ENCODE measurements at places on chromosomes 13 and 19.
A peak's percentile ranks its signal among the peaks of the same experiment; 100 is the strongest.

DNA sequence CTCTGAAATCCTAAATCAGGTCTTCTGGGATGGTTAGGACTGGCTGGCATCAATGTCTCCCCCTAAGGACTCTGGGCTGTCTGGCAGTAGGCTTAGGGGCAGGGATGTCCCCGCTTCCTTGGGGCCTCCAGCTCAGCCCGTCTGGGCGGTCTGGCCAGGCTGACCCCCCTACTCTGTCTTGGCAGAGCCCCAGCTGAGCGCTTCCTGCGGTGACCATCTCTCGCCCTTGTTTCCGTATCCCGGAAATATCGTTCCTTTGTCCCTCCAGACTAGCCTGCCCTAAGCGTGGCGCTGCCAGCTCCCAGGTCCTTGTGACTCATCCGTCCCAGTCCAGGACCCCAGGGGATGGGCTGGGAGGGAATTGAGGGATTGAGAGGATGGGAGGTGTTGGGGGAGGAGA, 11.3 kb downstream of the GTPBP3 start:
- DNase-seq: no peak

- no peak for DNase-seq
Observed at GRCh38 chr19:46784262-46785053, 3.9 kb downstream of the SLC1A5 start.

GRCh38 chr13:32330441-32330840, 15.1 kb downstream of the BRCA2 start:
- DNase-seq: no peak

DNA sequence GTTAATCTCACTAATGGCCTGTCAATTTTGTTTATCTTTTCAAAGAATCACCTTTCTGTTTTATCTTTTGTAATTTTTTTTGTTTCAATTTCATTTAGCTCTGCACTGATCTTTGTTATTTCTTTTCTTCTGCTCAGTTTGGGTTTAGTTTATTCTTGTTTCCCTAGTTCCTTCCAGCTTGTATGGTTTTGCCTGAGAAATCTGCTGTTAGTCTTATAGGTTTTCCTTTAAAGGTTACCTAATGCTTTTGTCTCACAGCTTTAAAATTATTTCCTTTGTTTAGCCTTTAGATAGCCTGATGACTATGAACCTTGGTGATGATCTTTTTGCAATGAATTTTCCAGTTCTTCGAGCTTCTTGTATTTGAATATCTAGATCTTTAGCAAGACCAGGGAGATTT, 1869.8 kb upstream of the PCDH20 start:
- no peak for DNase-seq

GRCh38 chr19:39867133-39867532, 21.0 kb upstream of the FBL start:
- no peak for DNase-seq

DNA sequence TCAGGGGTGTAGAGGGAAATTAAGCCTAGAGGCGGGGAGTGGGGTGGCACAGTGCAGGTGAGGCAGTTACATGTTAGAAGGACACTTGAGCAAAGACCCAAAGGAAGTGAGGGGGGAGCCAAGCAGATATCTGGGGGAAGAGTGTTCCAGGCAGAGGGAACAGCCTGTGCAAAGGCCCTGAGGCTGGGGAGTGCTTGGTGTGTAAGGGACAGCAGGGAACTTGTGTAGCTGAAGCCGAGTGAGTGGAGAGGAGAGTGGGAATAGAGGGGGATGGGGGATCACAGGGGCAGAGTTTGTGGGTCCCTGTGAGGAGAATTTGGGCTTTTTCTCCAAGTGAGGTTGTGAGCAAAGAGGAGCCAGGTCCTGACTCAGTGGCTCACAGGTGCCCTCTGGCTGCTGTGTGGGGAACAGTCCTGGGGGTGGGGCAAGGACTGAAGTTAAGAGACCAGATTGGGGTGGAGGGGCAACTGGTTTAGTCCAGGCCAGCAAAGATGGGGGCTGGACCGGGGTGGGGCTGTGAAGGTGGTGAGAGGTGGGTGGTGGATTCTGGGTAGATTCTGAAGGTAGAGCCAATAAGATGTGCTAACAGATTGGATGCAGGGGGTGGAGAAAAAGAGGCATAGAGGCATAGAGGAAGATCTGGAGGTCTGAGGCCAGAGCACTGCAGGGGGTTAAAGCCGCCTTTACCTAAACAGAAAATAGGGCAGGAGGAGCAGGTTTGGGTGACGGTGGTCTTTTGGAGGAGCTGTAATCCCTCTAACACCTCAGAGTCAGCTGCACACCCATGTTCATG, 75.3 kb downstream of the CACNA1A start:
- DNase-seq: peak; percentile 14

GRCh38 chr19:9156304-9156703, 16.1 kb downstream of the ZNF317 start:
- DNase-seq: no peak

- no peak for DNase-seq
Observed at GRCh38 chr13:36567485-36567884, 106.3 kb upstream of the SERTM1 start.

DNA sequence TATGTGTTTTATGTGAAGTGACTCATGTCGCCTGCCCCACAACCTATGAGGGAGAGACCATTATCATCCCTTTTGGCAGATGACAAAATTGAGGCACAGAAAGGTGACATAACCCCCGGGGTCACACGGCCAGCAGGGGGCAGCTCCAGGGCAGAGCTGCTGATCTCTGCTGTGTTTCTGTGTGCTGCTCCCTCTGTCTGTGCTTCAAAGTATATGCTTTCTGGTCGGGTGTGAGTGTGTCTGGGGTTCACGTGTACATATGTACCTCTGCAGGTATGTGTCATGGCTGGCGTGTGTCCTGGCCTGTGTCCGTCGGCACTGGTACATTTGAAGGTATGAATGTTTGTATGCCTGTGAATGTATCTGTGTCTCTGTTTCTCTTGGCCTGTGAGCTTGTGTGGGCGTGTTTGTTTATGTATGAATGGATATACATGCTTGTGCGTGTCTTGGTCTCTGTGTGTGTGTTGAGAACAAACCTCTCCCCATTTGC, 7.1 kb downstream of the LIPE start:
- no peak for DNase-seq

DNA sequence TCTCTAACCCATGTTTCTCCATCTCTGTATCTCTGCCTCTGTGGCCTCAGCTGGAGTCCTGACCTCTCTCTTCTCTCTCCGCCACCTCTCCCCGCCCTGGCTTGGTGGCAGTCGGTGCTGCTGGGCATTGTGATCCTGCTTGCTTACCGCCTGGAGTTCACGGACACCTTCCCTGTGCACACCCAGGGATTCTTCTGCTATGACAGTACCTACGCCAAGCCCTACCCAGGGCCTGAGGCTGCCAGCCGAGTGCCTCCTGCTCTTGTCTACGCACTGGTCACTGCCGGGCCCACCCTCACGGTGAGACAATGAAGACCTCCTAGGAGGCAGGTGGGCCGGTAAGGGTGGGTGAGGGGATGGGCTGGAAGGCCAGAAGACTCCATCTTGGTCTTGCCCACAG, 4.2 kb downstream of the PLPPR2 start:
- no peak for DNase-seq

GRCh38 chr13:23988546-23989122, 91.3 kb upstream of the C1QTNF9B start:
- no peak for DNase-seq

DNA sequence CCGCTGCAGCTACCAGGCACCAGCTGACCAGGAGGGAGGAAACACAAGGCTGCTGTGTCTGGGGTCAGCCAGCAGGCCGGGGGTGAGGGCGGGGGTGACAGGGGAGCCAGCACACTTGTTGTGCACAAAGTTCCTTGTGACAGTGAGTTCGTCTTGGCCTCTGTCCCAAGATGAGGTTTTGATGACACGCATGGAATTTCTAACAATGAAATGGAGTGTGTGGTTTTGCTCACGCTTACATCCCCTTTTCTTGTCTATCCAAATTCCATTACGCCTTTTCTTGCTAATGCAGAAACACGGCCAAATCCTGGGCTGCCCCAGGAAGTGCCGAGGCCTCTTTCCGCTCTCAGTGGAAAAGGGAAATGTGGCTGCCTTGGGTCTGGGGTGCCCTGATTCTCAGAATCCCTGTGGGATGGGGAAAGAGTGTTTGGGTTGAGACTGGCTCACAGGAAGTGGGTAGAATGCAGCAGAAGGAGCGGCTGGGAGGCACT, 73.8 kb downstream of the GADD45B start:
- no peak for DNase-seq

DNA sequence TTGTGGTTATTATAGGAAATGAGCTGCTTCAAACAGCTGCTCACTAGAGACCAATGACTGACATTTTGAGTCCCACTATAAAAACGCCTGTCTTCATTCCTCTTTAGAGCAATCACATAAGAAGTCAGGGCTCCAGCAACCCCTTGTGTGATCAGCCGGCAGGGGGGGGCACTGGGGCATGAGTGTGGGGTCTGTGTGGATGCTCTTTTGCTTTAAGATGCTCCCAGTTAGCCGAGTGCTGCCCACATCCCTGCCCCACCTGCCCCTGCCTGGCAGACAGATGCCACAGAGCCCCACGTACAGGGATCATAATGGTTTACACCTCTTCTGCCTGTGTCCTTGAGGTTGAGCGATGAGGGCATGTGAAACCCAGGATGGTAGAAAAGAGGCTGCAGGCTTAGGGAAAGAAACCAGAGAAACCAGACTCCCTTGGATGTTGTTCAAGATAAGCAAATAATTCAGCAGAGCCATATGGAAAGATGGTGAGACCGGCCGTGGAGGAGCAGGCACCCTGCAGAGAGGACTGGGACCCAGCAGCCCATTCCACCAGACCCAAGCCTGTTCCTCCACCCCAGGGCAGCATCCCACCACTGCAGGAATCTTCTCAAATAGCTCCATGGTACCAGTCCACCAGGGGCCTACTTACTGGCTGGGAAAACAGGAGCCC, 55.4 kb downstream of the CHST8 start:
- no peak for DNase-seq

DNA sequence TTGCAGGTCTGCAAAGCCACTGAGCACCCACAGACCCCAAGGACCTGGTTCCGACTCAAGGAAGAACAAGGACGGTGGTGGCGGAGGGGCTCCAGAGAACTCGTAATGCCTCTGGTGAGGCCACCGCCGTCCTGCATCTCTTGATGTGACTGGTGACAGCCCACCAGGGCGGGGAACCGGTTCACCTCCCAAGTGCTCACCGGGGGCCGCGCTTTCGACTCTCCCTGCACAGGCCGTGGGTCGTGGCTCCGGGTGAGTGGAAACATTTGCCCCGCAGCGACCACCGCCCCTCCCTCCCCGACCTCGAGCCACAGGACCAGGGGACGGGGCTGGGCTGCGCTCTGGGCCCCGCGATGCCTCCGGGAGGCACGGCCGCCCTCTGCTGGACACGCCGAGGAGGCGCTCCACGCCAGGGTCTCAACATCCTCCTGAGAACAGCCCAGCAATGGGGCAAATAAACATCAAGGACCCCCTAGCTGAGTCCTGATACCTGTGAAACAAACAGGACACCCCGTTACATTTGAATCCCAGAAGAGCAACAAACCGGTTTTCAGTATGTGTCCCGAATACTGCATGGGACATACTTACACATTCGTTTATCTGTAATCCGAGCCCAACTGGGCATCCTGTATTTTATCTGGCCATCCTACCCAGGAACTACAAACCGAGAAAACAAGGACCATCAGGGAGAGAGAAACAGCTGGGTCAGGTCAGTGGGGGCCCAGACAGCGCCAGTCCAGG, 3.9 kb upstream of the PLPP2 start:
- DNase-seq: peak; percentile 52

GRCh38 chr19:6498294-6499036, 3.6 kb downstream of the TUBB4A start:
- DNase-seq: no peak

DNA sequence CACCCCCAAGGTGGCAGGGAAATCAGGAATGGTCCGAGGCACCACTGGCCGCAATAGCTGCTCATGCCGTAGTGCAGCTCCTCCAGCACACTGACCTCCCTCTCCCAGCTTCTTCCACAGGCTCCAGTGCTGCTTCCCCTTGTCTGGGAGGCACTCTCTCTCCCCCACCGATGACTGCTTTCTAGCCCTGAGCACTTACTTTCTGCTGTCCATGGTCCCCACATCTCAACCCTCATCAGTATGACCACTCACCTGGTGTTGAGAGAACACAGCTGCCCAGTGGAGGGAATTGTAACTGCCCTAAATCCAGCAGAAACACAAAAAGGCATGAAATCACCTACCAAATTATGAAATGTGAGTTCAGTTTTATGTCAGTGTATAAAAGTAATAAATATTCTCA, 28.9 kb upstream of the TPP2 start:
- DNase-seq: no peak

- DNase-seq: no peak
Observed at GRCh38 chr19:17565611-17566010, 10.2 kb downstream of the COLGALT1 start.

- peak; percentile 35 for DNase-seq
Observed at GRCh38 chr13:50387051-50387581, 371.9 kb downstream of the KCNRG start.

DNA sequence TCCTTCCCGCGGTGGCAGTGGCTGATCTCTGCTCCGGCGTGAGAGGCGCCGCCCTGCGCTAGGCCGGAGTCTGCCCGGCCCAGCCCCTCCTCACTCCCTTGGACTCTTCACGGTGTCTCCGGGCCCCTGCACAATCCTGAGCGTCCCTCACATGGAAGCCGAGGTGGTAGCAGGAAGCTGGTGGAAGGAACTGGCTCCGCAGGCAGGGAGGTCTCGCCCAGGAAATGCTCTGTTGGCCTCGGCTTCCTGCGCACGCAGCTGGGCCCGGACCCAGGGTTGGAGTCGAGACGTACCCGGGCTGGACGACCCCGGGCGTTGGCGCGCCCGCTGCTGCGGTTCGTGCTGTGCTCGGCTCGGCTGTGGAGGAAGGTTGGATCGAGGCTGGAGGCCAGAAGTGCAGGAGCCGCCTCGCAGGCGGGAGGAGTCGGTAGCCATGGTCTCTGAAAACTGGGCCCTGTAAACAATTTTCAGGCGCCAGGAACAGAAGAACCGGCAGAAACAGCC, 46.3 kb downstream of the ZNF724 start:
- no peak for DNase-seq

GRCh38 chr19:49058562-49058961, 1.0 kb upstream of the CGB7 start:
- DNase-seq: no peak

- DNase-seq: no peak
Observed at GRCh38 chr13:76216729-76217128, 580.6 kb downstream of the LMO7 start.

GRCh38 chr13:94176561-94176960, 302.9 kb downstream of the DCT start:
- no peak for DNase-seq

- DNase-seq: no peak
Observed at GRCh38 chr13:83248751-83249150, 633.5 kb downstream of the SLITRK1 start.

DNA sequence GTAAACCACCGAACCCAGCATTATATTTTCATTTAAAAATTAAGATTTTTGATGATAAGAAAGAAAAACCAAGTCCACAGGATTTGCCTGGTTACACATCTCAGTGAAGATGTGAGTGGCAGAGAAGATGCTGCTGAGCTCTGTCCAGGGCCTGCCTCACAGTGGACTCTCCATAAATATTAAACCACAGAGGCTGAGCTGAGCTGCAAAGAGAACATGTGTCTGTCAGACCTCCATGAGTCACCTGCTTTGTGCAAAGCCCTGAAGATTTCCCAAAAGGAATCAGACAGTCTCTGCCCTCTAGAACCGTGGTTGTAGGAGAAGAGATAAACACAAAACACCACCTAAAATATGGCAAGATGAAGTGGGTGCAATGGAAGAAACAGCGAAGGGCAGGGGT, 127.2 kb upstream of the TSC22D1 start:
- no peak for DNase-seq

GRCh38 chr19:6925801-6926751, 38.7 kb downstream of the ADGRE1 start:
- DNase-seq: no peak

- DNase-seq: no peak
Observed at GRCh38 chr19:13881692-13882418, 4.9 kb downstream of the NANOS3 start.

- DNase-seq: no peak
Observed at GRCh38 chr13:98123176-98123575, 19.7 kb upstream of the FARP1 start.
